ENCODE measurements at places on chromosomes 2 and 18.

DNA sequence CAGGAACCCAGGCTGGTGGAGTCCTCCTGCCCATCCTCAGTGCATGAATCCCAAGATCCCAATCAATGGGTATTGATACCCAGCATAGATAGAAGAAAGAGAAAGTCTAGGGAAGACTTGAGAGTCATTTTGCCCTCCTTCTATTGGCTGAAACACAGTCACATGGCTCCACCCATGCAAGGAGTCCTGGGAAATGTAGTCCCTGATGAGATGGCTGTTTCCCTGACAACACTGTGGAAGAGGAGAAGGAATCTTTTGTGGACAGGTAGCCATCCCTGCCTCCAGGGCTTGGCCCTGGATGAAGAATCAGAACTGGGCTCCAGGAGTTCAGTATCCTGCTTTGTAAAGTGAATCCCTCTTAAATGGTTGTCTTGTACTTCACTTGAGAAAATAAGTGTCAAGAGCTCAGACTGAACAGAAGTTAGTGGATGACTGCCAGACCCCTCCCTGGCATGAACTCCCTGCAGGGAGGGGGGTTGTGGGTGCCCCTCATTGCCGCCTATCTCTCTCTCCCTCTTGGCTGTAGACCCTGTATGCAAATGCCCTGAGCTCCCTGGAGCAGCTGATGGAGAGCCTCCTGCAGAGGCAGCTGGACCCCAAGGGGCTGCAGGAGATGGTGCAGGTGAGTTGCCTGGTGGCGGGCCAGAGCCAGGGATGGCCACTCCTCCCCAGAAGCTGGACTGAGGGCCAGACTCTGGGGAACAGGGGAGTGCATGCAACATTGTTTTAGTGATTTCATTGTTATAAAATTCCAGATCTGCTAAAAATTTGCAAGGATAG lies 36.1 kb downstream of the MROH2A start:
- no peak for DNase-seq

- no peak for DNase-seq
These were observed 141.7 kb downstream of the DNER start for GRCh38 chr2:229572507-229573271.

GRCh38 chr2:1026141-1026540 lies 75.5 kb downstream of the SNTG2 start:
- no peak for DNase-seq

DNA sequence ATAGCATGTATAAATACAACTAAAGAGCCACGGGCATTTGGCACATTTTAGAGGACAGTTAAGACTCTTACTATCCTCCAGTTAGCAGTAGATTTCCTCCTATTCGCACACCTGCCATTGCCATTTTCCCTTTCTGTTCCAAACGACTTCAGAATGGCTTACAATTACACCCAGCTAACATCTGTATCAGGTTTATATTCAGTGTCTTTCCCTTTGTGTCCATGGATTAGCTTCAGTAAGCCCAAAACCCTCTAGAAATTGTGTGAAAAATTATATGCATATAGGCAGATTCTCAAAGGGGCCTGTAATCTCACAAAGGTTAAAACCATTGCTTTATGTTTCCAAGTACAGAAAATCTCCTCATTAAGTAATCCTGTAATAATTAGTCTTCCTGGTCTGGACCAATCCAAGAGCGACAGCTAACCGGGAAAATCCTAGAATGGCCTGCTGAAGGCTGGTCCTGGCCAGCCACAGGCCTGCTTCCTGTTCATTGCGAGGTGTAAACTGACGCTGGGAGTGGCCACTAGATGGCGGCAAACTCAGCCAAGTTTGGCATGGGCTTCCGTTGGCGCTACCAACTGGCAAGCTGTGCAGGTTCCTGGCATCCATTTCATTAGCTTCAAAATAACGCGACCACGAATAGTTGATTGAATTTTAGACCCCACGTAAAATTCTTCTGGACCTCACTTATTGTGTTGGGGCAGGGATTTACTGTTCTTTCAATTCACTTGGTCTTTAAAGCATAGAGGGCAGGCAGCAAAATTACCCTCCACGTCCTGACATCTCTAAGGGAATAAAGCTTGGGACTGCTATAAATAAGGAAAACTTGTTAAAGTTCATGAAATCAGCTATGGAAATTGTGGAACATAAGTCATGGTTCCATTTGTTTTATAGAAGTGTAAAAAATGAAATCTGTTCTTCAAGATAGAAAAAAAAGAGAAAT lies 17.1 kb downstream of the ARHGAP25 start:
- DNase-seq = peak; percentile 86

- no peak for DNase-seq
These were observed 135.9 kb downstream of the PRPF40A start for GRCh38 chr2:152581360-152581759.

- no peak for DNase-seq
These were observed 1.5 kb downstream of the MALL start for GRCh38 chr2:110113961-110114591.

Data from activated CD8-positive, alpha-beta memory T cell treated with anti-CD3 and anti-CD28 coated beads for 1 hour (primary cell).